ENCODE measurements at places on chromosomes 5 and 9.

DNA sequence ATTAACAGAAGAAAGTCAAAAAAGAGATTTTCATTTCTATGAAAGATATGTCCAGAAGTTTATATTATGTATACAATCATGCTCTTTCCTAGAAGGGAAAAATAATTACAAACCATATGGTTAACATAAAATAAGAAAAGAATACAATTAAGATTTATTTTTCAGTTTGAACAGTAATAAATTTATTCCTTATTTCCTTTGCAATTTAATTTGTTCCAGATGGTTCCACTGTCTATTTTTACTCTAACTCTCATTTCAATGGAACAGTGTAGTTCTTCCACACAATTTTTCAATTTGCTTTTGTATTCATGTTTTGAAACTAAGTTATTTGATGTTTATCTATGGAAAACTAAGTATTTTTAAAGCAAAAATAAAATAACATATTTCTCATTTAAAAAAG lies 1026.3 kb downstream of the TAF11L14 start:
- DNase-seq = no peak

- no peak for DNase-seq
Measured at GRCh38 chr5:73727470-73727869, 101.5 kb downstream of the ARHGEF28 start.

- DNase-seq = no peak
Measured at GRCh38 chr5:139821806-139822552, 26.4 kb downstream of the PSD2 start.

DNA sequence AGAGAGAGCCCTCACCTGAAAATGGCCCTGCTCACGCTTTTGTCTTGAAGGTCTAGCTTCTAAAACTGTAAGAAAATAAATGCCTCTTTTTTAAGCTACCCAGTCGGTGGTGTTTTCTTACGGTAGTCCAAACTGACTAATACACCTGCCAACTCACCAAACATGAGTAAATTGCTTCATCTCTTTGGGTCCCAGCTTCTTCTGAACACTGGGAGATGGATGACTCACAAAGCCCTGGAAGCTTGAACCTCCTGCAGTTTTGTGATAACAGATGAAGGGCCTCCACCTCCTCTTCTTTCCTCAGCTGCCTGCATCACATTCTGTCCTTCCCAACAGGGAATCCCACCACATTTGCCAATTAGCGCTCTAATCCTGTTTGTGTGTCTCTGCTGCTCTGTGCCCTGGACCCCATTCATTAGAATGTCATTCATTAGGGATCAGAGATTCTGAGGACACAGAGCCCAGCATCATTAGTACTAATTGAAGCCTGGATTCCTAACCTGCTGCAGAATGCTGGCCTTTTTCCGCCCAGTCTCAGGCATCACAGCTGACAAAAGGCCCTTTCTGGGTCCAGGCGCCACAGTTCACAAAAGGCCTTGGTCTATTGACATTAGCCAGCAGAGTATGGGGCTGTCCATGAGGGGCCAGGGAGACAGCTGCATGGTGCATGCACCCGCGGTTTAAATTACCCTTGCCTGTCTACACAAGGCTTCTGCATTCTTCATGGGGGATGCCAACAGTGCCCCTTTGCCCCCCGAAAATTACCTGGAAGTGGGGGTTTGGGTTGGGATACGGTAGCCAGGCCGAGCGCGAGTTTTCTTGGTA lies 349.3 kb downstream of the SEMA5A start:
- DNase-seq = no peak

- no peak for DNase-seq
Measured at GRCh38 chr9:70947511-70947910, 173.9 kb downstream of the TRPM3 start.

DNA sequence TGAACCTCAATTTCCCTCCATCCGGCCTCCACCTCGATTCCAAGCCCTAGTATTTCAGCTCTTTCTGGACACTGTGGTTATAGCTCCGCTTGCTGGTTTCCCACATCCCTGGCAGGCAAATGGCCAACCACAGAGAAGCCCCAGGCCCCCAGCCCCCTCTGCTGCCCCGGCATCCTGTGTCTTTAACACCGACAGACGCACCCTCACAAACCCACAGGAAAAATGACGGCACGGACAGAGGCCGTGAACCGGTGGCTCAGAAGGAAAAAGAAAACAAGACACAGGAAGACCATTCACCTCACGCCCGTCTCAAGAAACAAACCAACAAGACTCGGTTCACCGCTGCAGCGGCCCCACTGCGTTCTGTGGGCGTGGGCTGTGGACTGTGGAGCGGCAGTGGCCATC lies 1.5 kb upstream of the CLIC3 start:
- DNase-seq = no peak

DNA sequence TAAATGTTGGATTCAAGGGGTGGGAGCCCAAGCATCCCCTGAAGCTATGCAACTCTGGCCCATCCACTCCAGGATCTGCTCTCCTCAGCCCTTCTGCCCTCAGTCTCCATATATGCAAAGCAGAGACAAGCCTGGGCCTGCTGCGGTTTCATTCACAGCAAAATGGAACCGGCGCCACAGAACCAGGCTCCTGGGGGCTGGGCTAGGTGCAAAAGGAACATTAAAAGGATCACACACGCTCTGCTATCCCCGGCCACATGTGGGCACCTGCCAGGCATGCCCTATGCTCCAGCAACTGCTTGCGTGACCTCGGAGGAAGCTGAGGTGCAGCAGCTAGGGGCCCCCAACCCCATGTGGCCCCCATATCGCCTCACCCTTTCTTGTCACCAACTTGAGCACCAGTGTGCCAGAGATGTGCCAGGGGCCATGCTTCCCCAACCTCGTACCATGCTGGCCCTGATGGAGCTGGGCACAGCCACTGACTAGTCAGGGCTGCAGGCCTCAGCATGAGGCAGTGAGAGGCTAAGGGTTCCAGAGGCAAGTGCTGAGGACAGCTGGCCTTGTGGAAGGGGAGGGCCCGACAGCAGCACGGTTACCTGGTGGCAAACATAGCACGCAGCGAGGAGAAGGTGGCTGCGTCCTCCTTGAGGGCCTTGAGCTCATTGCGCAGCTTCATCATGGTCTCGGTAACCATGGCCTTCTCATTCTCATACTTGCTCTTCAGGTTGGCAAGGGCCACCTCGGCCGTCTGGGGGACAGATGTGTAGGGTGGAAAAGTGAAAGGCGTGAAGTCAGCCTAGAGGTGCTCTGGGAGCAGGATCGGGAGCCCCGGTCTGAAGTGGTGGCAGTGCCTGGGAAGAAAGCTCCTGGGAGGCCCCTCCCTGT lies 47.2 kb downstream of the BICD2 start:
- no peak for DNase-seq

GRCh38 chr9:106478727-106479126 lies 384.2 kb upstream of the ZNF462 start:
- no peak for DNase-seq

DNA sequence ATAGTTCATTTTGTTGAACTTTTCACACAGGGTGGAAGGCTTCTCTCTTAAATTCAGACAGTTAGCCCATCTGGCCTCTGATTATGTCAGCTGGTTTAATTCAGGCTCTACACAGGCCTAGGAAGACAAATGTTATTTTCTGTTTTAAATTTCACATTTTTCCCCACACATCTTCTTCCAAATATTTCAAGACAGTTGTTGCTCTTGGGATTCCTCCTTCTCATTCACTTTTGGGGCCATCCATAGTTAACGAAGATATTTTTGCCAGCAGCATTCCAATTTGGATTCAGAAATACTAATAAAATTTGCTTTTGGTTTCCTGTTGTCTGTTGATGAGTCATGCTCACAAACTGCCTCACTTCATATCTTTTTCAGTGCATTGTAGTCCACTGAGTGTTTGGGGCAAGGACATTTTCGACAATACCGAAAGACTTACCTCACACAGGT lies 475.4 kb downstream of the DMAC1 start:
- no peak for DNase-seq

DNA sequence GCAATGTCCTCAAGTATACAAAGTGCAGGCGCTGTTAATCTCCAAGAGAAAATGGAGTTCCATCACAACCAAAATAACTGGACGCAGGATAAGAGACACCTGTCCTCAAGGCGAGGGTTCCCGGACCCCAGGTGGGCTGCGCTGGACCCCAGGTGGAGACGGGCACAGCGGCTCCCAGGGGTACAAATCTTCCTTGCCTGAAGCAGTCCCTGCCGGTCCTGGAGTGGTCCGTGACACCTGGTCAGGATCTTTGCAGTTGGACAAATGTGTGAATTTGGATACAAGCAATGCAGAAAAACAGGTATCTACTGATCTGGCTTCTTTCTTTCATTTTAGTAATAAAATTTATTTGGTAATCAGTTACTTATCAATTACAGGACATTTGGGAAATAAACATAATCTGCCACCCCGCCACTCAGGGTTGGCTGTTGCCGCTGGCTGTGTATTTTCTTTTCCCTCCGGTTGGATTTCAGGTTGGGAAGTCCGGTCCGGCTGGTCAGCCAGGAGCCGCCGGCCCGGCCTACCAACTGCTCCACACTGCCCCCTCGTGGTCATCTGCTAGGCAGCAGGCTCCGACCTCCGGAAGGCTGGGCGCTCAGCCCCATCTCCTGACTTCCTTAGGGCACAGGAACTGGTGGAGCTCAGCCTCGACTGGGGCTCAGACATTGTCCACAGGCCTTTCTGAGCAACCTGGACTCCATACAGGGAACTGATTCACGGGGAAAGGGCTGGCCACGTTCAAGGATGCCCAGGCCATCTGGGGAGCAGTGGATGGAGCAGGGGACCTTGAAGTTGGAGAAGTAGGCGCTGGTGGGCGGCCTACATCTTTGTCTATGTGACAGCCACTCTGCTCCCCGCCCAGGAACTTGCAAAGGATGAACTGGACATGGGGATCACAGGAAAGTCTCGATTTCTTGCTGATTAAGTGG lies 43.4 kb downstream of the NXNL2 start:
- DNase-seq = peak; percentile 80

GRCh38 chr5:94841598-94842322 lies 223.3 kb downstream of the SLF1 start:
- DNase-seq = no peak

GRCh38 chr5:114055318-114056184 lies 306.3 kb upstream of the KCNN2 start:
- peak; percentile 17 for DNase-seq

GRCh38 chr5:60417500-60418181 lies 282.3 kb downstream of the DEPDC1B start:
- DNase-seq = no peak

- no peak for DNase-seq
Measured at GRCh38 chr5:83222906-83223305, 145.6 kb downstream of the XRCC4 start.

DNA sequence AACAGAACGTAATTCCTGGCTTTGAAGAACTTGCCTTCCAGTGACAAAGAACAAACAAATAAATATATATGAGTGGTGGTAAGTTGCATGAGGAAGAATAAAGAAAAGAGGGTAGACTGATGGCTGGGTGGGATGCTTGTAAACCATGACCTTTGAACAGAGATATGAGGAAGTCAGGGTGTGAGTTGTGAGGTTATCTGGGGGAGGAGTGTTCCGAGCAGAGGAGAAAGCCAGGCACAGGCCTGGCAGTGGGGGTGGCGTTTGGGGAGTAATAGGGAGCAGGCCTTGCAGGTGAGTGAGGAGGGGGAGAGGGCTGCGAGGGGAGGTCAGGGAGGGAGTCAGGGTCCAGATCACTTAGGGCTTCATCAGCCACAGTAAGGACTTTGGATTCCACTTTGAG lies 213.4 kb downstream of the PTTG1 start:
- DNase-seq = no peak

GRCh38 chr5:141944076-141944475 lies 13.9 kb downstream of the PCDH12 start:
- no peak for DNase-seq

GRCh38 chr5:106877881-106878280 lies 792.9 kb downstream of the EFNA5 start:
- DNase-seq = no peak

DNA sequence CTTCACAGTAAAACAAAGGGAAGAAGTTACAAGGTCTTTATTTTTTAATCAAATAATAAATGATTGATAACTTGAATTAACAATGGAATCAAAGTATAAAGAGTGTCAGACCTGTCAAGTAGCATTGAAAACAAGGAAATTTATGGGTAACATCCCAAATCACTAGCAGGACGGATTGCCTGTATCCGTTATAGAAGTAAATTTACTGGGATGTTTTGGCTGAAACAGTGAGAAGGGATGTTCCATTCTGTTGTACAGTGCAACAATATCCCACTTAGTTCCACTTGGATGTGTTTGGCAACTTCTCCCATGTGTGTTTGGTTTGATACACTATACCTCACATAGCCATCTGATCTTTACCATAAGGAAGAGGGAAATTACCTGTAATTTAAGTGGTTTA lies 421.0 kb upstream of the CHD1 start:
- no peak for DNase-seq

GRCh38 chr9:108854641-108855528 lies 901 bp downstream of the ACTL7B start:
- DNase-seq = no peak

- no peak for DNase-seq
Measured at GRCh38 chr9:129576546-129577543, 44.1 kb downstream of the C9orf50 start.

DNA sequence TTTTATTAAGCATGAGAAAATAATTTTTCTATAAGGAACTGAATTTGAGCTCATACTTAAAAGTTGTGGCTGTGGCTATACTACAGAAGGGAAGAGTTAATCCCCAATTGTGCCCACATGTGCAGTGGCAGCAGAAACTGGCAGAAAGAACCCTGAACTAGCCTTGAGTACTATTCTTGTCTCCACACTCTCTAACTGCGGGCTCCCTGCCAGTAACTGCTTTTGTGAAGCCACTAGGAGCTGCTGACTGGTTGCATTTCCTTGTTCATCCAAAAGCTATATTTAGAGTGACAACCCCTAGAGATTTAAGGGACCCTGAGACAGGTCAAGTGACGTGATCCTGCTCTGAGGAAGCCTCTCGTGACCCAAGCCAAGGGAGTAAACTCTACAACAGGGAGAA lies 238.6 kb downstream of the ELAVL2 start:
- DNase-seq = no peak

DNA sequence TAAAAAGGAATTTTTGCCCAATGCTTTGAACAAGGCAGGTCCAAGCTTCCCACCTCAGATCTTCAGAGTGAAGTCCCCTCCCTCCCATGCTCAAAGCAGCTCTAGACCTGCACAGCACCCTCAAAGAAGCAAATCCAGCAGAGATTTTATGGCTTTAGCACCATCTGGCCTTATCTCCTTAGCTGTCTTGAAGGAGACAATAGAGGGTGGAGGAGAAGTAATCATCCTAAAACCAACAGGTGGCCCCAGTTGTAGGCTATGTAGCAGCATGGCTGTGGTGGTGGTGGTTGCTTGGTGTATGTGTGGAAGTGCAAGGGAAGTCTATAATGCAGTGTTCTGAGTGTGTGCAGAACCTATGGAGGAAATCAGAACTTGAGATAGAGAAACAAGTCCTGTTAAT lies 140.1 kb downstream of the GRIA1 start:
- DNase-seq = no peak

DNA sequence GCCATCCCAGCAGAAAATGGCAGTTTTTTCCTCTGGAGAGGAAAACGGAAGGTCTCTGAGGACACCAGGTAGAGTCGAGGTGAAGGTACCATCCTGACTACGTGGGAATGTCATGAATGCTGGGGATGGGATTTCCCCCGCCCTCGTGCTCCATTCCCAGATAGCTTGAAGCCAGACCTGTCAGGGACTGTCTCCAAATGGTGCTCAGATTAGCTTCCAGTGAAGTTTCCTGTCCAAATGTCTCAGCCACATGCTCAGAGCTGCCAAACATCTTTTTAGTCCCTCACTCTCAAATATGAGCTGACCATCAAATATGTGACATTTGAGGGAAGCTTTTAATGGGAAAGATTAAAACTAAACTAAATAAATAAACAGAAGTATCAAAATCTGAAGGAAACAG lies 7.6 kb upstream of the ANKRD34B start:
- no peak for DNase-seq
